ENCODE measurements at places on chromosomes 4 and X.

DNA sequence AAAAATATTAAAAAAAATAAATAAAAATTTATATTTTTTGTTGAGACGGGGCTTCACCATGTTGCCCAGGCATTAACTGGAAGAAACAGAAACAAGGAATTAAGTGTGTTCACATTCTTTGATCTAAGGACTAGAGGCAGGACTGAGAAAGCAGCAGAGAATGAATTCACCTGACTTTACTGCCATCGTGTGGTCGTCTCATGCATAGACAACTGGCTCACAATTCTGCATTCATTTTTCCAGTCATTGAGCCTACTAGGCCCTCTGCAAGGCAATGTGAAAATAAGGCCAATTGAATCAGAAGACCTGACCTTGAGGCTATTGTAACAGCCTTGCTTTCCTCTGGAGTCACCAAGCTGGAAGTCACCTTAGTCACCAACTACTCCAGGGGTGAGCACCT, 37.4 kb downstream of the LHFPL1 start:
- no peak for DNase-seq

DNA sequence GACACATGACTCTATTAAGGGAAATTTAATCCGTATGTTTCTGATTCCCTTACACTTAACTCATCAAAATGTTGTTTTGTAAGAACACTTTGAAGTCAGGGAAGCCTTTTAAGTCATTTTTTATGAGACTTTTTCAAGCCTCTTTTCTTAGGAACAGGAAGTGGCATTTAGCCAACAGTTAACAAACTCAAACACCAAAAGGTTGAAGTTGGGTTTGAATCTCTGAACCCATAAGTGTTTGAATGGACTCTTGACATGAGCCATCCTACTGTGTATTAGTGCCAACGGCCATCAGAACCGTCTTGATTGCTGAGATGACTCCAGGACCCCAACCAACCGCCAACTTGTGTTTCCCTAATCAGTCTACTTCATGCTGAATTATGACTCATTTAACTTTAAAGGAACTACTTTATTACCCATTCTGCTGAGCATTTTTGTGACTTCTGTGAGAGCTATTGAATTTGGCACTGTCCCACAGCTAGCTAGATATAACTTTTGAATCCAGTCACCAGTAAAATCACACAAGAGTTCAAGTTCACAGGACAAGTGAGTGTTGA, 209.1 kb upstream of the FAT1 start:
- no peak for DNase-seq

GRCh38 chrX:132022198-132022966, 720 bp upstream of the STK26 start:
- no peak for DNase-seq

DNA sequence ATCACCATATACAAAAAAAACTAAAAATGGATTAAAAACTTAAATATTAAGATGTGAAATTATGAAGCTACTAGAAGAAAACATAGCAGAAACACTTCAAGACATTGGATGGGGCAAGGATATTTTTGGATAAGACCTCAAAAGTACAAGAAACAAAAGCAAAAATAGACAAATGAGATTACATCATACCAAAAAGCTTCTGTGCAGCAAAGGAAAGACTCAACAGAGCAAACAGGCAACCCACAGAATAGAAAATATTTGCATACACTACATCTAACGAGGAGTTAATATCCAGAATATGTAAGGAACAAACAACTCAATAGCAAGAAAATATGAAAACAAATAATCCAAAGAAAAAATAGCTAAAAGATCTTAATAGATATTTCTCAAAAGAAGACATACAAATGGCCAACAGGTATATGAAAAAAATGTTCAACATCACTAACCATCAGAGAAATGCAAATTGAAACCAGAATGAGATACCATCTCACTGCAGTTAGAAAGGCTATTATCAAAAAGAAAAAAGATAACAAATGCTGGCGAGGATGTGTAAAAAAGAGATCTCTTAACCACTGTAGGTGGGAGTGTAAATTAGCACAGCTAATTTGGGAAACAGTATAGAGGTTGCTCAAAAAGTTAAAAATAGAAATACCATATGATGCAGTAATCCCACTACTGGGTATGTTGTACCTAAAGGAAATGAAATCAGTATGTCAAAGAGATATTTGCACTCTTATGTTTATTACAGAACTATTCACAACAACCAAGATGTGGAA, 17.8 kb upstream of the LRCH2 start:
- DNase-seq, result no peak

- no peak for DNase-seq
These were observed 449.3 kb downstream of the RPA4 start for GRCh38 chrX:97332963-97333362.

- DNase-seq, result no peak
These were observed 376.5 kb upstream of the MAD2L1 start for GRCh38 chr4:120443116-120443515.

DNA sequence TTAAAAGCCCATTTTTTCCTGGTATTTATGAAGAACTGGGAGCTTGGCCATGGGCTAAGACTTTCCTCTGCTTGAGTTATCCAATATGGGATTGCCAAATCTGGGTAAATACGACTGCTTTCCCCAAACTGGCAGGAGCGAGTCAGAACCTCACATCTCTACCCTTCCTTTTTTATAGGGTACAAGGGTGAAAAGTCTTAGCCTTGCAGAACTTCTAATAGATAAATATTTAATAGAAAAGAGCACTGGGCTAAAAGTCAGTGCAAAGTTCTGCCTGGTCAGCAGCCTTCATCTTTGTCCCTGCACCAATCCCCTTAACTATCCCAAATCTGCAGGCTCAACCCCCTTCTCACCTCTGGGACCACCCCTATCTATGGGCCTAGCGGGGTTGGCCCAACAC, 61.6 kb upstream of the ACSL1 start:
- no peak for DNase-seq

- DNase-seq, result no peak
These were observed 11.4 kb downstream of the SYN1 start for GRCh38 chrX:47608130-47608810.

DNA sequence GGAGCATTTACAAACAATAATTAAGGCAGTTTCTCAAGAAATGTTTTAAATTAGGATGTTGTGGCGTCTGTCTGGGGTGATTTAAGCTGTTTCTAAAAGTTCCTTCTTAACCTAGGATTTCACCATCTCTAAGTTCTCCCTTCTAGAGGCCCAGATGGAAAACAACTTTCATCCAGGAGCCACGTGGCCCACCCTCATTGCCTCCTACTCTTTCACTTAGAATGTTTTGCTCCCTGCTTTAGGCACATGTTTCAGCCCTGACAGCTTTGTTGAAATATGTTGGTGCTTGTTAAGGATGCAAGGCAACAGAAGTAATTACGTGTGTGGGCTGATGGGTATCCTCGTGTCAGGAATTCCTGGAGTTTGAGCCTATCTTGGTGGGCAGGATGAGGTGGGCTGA, 131.3 kb downstream of the GUCY2F start:
- DNase-seq, result no peak

- DNase-seq, result no peak
These were observed 465 bp downstream of the BMPR1B start for GRCh38 chr4:94758141-94758699.

GRCh38 chr4:152738827-152739226, 40.7 kb downstream of the TIGD4 start:
- no peak for DNase-seq

- no peak for DNase-seq
These were observed at the start of gene USP51 for GRCh38 chrX:55489314-55490009. Gene USP51, minus strand, starts transcription at chrX:55489848. Its CDS starts 909 bp downstream, at chrX:55488939.

GRCh38 chrX:44785652-44786051, 58.2 kb upstream of the DUSP21 start:
- DNase-seq, result no peak

- no peak for DNase-seq
These were observed 171.5 kb downstream of the CFAP299 start for GRCh38 chr4:80507077-80507476.

DNA sequence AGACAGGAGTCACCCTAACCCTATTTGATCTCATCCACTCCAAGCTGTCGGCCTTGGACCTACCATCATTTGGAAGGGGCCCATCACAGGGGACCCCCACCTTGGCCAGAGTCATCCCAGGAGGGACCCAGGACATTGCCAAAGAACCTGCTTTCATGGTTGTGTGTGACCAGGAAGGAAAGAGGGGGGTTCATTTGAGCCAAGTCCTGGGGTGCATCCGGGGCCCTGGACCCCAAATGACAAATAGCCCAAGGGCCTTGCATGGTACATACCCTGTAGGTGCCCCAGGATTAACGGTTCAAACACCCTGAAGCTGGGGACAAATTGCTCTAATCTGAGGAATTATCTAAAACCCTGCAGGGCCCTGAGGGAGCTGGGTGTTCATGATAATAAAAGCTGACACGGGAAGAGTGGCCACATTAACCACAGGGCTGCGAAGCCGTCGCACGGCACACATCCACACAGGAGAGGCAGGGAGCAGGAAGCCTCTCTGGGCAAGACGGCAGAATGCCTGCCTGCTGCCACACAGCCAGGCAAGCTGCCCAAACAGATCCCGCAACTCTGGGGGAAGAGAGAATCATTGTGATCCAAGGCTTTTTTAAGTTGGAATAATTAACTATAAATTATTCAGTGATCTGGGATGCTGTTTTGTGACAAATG, 28.2 kb upstream of the PPP2R2C start:
- no peak for DNase-seq

GRCh38 chrX:91081873-91082272, 352.8 kb upstream of the PABPC5 start:
- DNase-seq, result no peak

GRCh38 chrX:7606039-7606652, 236.8 kb upstream of the VCX start:
- no peak for DNase-seq

DNA sequence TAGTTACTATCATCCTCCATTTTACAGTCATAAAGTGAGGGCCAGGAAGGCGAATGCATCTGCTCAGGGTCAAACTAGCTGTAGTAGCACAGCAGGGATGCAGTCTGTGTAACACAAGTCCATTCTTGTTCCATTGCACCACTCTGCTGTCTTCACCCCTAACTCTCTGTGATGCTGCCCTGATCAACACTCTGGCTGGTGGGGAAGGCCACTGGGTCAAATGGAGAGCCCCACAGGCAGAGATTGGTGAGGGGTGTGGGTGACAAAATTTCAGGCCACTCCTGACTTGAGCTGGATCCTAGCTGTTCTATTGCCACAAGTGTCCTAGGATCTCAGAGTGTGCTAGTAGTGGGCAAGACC, 136.5 kb downstream of the PJA1 start:
- DNase-seq, result no peak

- DNase-seq, result no peak
These were observed 12.3 kb upstream of the DTHD1 start for GRCh38 chr4:36269101-36269500.
